ENCODE measurements at places on chromosomes 4 and X.

DNA sequence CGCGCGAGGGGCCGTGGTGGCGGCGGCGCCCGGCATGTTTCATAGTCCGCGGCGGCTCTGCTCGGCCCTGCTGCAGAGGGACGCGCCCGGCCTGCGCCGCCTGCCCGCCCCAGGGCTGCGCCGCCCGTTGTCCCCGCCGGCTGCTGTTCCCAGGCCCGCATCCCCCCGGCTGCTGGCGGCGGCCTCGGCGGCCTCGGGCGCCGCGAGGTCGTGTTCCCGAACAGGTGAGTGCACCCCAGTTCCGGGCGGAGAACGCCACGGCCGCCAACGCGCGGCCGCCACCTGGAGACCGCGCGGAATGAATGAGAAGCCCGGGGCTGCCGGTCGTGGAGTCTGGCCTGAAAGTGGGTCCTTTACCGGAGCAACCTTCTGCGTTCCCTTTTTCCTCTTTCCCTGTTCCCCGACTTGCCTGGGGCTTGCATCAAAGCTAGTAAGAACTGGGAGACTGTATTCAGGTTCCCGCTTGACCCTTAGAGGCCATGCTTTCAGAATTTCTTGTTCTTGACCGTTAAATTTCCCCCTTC is 429 bp downstream of the NOCT start:
- DNase-seq: no peak

- DNase-seq: no peak
These were observed 583.9 kb downstream of the NLGN4X start for GRCh38 chrX:5644776-5645175.

DNA sequence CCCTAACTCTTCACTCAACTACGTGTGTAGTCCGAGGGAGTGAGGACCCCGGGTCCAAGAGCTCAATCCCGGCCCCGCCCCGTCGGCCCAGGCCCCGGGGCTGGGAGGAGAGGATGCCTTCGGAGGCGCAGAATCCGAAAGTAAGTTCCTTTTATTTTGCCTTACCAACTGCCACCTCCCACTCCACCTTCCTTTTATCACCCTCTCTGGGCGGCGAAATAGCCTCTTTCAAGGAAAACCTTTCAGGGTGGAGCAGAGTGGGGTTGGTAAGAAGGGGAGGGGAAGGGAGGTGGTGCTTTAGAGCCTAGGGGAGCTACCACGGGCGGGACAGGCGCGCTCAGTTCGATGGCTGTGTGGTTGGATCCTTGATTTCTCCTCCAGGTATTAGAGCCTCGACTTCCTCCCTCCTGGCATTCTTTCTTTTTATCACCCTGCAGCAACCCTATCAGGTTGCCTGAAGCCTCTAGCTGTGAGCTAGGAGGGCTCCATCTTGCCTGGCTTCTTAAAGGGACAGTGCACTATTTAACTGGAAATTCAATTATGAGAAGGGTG is 191.2 kb downstream of the RRAGB start:
- DNase-seq: no peak

GRCh38 chr4:183326853-183327252 is 4.6 kb upstream of the CLDN24 start:
- DNase-seq: no peak

DNA sequence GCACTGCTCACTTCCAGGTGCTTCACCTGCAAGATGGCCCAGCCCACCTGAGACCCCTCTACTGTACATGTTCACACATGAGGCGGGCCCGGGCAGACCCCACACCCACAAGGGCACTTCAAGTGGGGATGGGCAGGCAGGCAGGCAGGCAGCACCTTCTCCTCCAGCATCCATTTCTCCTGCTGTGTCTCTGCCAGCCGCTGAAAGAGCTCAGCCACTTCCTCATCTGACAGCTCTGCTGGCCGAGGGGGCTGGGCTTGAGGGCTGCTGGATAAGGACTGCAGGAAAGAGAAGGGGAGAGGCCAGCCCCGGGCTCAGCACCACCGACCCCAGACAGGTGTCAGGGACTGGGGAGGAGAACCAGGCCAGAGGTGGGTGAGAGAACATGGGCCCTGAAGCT is 4.4 kb upstream of the KCND1 start:
- no peak for DNase-seq

DNA sequence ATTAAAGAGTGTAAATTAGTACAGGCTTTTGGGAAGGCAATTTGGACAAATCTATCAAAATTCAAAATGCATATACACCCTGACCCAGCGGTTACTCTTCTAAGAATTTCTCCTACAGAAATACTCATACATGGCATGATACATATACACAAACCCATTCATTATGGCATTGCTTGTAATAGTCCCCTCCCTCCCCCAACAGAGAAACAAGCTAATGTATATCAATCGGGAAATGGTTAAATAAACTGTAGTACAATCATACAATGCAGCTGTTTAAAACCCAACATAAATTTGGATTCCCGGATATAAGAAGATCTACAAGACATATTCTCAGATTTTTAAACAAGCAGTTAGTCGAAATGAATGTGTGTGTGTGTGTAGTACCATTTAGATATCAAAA is 808 bp downstream of the HUWE1 start:
- no peak for DNase-seq

DNA sequence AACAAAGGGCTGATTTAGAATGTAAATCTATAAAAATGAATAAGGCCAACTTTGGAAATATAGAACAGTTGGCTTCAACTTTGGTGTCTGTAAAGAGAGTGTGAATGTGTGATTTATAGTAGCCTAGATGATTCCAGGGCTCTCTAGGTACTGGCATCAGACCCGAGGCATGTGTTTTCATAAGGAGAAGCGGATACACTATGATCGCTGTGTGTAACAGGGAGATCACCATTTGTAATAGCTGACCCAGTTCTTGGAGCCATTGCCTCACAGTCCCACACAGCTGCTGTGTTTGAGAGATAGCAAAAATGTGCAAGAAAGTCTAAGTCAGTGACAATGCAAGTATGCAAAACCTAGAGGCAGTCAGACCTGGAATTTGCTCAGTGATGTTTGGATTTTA is 135.1 kb downstream of the REPS2 start:
- no peak for DNase-seq

DNA sequence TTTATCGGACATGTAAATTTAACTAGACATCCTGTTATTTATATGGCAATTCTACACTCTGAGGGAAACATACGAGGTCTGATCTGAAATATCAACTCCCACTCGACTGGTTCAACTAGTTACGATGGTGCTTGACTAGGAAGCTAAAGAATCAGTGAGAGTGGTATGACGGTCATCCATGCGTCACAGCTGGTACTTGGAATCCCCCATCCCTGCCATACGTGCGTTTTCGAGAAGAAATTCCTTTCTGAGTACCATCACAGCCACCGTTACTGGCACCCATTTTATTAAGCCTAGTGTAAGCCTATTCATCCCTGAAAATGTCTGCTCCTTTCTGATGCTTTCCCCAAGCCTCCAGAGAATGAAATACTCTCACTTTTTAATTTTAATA is 695 bp upstream of the PIGA start:
- no peak for DNase-seq

GRCh38 chr4:88535090-88535755 is 11.6 kb upstream of the PYURF start:
- DNase-seq: peak; percentile 13

- DNase-seq: no peak
These were observed 36.4 kb upstream of the HPRT1 start for GRCh38 chrX:134423606-134424005.

DNA sequence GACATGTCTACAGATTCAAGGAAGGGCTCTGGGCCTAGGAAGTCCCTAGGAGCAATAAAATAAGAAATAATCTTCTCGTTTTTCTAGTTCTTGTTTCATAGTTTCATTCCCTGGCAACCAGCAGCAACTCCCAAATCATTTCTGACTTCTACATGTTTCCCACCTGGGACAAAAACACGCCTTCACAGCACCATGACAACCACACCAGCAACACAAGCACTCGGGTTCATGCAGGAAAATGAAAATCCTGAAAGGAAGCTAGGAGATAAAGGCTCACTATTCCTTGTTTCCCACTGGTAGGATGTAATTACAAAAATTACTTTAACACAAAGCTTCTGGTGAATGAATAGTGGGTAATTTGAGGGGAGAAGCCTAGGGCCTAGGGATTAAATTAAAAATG is 158.9 kb downstream of the ADAMTS3 start:
- no peak for DNase-seq

DNA sequence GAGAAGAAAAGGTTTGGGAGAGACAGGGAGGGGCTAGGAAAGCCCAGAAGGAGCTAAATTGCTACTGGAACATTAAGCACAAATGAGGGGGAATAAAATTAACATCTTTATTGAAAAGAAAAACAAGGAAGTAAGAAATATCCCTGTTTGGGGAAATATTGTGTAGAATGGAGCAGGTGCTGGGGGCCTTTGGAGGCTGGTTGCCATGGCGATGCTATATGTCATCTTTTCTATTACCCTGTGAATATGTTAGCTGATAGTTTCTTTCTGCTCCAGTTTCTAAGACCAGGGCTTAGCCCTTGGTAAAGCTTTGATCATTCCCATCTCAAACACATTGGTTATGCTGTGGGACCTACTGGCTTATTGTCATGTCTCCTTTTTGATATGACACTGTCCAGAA is 28.7 kb downstream of the TMEM31 start:
- DNase-seq: no peak

- DNase-seq: no peak
These were observed 29.6 kb upstream of the HCCS start for GRCh38 chrX:11081511-11081910.

GRCh38 chrX:155022585-155022984 is at the start of gene F8:
TSS of gene F8 (minus strand) at chrX:155022723. CDS start at chrX:155022552, 171 bp downstream.
- DNase-seq: no peak

- DNase-seq: no peak
These were observed 278 bp downstream of the CLOCK start for GRCh38 chr4:55546506-55546755.

All from stimulated activated CD4-positive, alpha-beta T cell treated with anti-CD3 and anti-CD28 coated beads, Interleukin-1b, Interleukin-23, amount 100 ng/mL, for 24 hours (primary cell).